ENCODE measurements at places on chromosomes 4 and X.

- no peak for DNase-seq
Measured at GRCh38 chr4:69156913-69157312, 57.6 kb downstream of the UGT2B11 start.

DNA sequence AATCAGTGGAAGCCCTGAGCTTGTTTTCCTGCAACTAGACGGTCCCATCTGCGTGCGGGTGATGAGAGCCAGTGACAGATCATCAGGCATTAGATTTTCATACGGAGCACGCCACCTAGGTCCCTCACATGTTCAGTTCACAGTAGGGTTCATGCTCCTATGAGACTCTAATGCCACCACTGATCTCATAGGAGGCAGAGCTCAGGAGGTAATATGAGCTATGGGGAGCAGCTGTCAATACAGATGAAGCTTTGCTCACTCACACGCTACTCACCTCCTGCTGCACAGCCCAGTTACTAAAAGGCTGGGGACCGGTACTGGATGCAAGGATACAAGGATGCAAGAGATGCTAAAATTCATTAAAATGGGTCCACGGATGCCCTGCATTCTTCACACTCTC lies 61.2 kb downstream of the DHRSX start:
- DNase-seq, result no peak

DNA sequence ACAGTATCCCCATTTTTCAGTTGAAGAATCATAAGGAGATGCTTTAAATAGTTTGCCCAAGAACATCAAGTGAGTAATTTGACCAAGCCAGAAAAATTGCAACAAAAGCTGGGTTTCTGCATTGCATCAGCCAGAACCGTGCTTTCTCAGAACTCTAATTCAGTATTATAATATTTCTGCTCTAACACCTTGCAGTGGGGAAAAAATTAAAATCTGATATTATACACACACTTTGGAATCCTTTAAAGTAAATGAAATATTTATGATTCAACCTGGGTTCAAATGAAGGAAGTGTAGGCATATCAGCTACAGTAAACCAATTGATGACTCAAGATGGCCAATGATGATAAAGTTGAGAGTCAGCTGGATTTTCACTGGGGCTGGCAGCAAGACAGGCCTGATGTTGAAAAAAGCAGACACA lies 387.6 kb upstream of the ZFP42 start:
- DNase-seq, result no peak

DNA sequence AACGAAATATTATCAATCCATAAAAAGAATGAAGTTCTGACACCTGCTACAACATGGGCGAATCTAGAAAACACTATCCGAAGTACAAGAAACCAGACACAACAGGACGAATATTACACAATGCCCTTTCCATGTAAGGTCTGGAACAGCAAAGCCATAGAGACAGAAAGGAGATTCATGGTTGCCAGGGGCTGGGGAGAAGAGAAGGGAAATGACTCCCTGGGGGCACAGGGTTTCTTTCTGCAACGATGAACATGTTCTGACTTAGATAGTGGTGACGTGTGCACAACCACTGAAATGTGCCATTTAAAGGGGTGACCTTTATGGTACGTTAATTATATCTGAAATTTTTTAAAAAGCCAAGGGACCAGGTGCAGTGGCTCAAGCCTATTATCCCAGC lies 28.3 kb downstream of the GPR143 start:
- DNase-seq, result no peak

DNA sequence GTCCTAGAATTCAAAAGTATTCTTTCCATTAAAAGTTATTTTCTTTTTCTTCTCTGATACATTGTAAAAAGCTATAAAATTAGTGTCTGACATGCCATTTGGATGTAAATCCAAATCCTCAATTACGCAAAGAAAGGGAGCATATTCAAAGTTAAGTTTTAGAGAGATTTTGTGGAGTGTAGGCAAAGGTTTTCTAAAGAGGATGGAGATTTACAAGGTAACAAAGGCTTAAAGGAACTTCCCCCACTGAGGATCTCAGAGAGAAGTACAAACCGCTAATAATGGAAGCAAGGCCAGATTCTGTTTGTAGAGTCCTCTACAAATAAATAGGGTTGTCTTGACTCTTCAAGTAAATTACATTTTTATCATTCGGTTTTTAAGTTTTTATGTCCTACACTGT lies 91.0 kb upstream of the MAPK10 start:
- no peak for DNase-seq

- DNase-seq, result no peak
Measured at GRCh38 chrX:71147496-71148277, 3.0 kb downstream of the NLGN3 start.

- DNase-seq, result no peak
Measured at GRCh38 chr4:169351872-169352271, 81.1 kb upstream of the SH3RF1 start.

DNA sequence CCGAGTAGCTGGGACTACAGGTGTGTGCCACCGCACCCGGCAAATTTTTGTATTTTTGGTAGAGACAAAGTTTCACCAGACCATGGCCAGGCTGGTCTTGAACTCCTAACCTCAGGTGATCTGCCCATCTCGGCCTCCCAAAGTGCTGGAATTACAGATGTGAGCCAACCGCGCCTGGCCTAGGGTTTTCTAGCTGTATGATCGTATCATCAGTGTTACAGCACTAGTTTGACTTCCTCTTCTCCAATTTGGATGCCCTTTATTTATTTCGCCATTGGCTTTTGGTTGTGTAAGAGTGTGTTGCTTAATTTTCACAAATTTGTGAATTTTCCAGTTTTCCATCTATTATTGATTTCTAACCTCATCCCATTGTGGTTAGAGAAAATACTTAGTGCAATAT lies 5.2 kb downstream of the TKTL1 start:
- no peak for DNase-seq

GRCh38 chrX:21586001-21586400 lies 72.1 kb downstream of the KLHL34 start:
- no peak for DNase-seq

DNA sequence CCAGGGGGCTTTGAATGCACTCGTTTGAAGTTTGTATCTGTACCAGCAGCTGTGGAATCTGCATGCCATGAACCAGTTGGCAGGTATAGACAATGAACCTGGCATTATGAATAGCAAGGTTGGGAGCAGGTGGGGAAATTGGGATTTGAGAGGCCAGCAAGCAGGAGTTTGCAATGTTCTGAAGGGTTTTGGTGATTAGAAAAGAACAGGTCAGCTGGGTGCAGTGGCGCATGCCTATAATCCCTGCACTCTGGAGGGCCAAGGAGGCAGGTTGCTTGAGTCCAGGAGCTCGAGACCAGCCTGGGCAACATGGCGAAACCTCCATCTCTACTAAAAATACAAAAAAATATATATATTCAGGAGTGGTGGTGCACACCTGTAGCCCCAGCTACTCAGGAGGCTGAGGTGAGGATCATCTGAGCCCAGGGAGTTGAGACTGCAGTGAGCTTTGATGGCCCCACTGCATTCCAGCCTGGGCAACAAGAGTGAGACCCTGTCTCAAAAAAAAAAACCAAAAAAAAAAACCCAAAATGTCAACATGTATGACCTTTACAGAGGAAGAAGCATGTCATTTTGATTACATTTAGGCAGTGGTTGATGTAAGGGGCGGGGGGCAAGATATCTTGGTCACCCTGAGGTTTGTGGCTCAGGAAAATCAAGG lies 63.9 kb downstream of the TSC22D3 start:
- DNase-seq, result no peak

GRCh38 chrX:116204932-116205331 lies 34.4 kb downstream of the AGTR2 start:
- DNase-seq, result no peak

- no peak for DNase-seq
Measured at GRCh38 chrX:95884186-95884585, 800.5 kb upstream of the DIAPH2 start.

- DNase-seq, result no peak
Measured at GRCh38 chrX:13440176-13440575, 120.3 kb upstream of the ATXN3L start.

- no peak for DNase-seq
Measured at GRCh38 chrX:63784346-63784901, 590 bp downstream of the ARHGEF9 start.

GRCh38 chrX:41695426-41695825 lies 6.7 kb downstream of the GPR34 start:
- DNase-seq, result no peak

- no peak for DNase-seq
Measured at GRCh38 chr4:25951390-25951952, 37.5 kb downstream of the SMIM20 start.

DNA sequence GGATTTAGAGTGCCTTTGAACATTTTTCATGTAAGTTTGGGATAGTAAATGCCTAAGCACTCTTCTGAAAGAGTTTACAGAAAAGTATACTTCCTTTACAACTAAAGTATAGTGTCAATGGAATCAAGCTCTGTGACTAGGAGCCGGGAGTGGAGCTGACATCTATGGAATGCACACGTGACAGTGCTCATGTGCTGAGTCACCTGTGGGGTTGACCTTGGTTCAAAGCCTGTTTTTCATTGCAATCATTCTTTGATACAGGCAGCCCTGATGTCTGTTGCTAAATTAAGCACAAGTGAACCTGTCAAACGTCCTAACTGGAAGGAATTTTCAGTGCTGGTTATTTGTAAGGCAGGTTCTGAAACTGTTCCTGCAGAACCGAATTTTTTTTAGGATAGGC lies 82.5 kb downstream of the GPAT3 start:
- DNase-seq, result no peak

DNA sequence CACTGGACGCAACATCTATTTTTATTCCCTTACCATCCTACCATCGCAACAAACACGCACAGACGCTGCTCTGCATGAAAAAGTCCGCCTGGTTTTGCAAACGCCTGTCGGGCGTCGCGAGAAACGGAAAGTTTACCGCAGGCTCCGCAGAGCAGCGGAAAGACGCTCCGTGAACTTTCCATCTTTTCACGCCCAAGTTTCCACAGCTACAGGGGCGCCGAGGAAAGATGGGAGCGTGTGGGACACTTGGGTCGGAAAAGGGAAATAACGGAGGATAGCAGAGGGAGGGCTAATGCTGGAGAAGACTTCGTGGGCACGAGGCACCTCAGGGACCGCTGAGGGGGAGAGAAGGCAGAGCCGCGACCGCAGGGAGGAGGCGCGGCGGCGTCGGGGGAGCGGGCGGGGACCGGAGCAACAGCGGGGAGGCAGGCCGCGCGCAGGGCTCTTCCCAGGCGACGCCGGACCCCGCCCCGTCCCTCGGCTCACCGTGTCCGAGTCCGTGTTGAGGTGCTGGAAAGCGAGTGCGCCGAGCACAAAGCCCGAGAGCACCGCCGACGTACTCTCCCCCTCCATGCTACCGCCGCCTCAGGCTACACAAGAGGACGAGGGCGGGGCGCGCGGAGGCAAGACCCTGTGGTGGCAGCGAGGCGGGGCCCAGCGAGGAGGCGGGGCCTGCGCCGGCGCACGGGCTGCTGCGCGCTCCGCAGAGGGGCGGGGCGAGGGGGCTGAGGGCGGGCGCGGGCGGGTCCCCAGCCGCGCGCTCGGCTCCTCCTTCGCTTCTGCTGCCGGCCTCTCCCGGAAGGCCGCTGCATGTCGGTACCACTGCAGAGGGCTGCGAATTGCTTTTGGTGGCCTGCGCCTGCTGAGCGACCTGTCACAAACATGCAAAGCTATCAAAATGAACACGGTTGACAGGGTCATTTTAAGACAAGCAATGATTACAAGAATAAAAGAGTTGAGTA lies at the start of gene ABRAXAS1:
TSS of gene ABRAXAS1 (minus strand) at position 601 of the 962 bp plus-strand sequence. CDS start at position 573, 28 bp downstream.
- DNase-seq, result peak; percentile 96

- DNase-seq, result no peak
Measured at GRCh38 chrX:75131973-75132627, 24.0 kb downstream of the ABCB7 start.

GRCh38 chr4:146004730-146005129 lies 66.1 kb upstream of the ZNF827 start:
- DNase-seq, result no peak

DNA sequence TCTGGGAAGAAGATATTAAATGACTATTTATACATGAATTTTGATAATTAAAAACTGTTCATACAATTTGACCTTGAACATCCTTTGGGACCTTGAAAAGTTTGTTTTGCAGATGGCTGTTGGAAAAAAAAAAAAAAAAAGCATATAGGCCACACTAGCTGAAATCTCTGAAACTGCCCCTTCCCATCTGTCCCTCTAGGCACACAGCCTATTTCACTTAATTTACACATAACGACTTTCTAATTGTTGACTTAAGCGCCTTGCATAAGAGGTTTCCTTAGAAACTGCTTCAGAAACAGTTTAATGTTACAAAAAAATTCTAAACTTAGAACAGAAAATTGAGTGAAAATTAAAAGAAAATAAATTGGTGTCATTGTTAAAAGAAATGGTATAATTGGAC lies 131.0 kb downstream of the COX18 start:
- no peak for DNase-seq

GRCh38 chrX:18099745-18100144 lies 120.9 kb downstream of the BEND2 start:
- no peak for DNase-seq

DNA sequence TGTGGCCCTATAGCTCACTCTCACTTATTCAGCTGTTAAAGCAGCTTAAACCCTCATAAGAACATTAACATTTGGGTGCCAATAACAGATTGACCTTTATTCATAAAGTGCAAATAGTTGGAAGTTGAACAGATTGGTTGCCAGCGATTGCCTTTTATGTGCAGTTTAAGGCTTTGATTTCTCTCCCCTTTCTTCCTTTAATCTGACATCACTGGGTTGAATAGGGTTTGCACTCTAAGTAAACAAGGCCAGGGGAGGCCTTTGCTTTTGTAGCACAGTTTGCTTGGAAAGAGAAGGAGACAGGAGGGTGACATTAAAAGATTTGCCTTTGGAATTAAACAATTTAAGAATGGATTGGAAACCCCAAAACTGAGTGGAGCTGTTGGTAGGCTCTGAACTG lies 114.3 kb downstream of the NKX6-1 start:
- DNase-seq, result no peak

GRCh38 chr4:17060230-17060629 lies 161.8 kb upstream of the LDB2 start:
- DNase-seq, result no peak

- DNase-seq, result no peak
Measured at GRCh38 chr4:2084316-2084715, 25.2 kb downstream of the NAT8L start.

DNA sequence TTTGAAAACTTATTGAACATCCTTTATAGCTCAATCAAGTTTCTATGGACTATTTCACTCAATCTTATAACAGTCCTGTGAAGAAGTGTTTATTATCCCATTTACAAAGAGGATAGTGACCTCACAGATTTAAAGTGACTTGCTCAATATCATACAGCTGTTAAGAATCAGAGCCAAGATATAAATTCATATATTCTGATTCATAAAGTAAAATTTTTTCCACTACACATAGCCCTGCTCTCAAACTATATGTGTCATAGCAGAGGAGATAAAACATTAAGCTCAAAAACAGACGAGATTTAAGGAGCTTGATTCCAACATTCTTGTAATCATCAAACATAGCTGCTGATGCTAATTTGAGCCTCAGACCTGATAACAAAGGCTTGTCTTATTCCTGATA lies 226.8 kb downstream of the CAMK2D start:
- no peak for DNase-seq

- no peak for DNase-seq
Measured at GRCh38 chr4:186749611-186750281, 26.1 kb upstream of the FAT1 start.

GRCh38 chrX:41677183-41678060 lies 11.4 kb upstream of the GPR34 start:
- no peak for DNase-seq

- no peak for DNase-seq
Measured at GRCh38 chrX:39170464-39170863, 369.2 kb downstream of the MID1IP1 start.

GRCh38 chrX:100349391-100349790 lies 60.7 kb downstream of the PCDH19 start:
- DNase-seq, result no peak
